ENCODE measurements at places on chromosomes 6 and 20.

- no peak for DNase-seq
Observed at GRCh38 chr6:169340395-169340794, 86.7 kb upstream of the THBS2 start.

DNA sequence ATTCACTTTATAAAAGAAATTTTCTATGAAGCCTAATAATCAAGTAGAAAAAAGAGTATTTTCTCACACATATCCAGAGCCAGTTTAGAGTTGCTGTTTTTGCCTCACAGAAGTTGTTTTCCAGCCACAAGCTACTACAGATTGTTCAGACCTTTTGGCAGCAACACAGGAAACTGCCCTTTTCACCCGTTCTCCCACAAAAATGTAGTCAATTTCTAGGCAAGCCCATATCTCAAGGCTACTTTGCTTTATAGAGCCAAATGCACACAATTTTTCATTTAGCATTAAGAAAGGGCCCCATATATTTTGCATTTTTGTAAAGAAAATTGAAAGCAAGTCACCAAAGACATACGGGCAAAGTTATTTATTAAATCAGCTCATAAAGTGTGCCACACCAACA, 49.5 kb downstream of the EPB41L2 start:
- no peak for DNase-seq

DNA sequence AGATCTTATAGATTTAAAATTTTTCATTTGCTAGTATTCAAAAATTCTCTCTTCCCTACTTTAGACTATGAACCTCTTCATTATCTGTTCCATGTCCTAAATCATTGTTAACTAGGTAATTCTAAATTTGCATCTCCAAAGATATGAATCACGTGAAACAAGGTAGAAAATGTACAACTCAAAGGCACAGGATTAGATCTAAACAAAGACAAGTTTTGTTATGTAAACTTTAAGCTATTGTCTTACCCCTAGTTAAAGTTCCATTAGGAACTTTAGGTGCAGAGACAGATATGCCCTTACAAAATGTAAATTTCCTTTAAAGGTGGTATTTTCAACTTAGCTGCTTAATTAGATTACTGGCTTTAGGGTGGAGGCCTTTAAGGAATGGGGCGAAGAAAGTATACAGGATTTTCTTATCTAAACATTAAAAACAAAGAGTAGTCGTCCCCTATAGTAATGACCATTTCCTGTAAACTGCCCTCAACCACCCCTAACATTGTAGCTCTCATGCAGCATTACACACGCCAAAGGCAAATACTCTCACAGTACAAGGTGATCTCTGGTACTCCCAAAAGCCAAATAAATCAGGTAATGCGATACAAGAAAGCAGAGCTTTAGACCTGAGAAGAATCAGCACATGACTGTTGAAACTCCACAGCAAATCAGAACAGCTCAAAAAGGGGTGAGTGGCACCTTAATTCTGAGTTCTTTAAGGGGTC, 57.4 kb upstream of the MRAP2 start:
- no peak for DNase-seq

- DNase-seq: no peak
Observed at GRCh38 chr20:50930139-50930975, 880 bp downstream of the ADNP start.

DNA sequence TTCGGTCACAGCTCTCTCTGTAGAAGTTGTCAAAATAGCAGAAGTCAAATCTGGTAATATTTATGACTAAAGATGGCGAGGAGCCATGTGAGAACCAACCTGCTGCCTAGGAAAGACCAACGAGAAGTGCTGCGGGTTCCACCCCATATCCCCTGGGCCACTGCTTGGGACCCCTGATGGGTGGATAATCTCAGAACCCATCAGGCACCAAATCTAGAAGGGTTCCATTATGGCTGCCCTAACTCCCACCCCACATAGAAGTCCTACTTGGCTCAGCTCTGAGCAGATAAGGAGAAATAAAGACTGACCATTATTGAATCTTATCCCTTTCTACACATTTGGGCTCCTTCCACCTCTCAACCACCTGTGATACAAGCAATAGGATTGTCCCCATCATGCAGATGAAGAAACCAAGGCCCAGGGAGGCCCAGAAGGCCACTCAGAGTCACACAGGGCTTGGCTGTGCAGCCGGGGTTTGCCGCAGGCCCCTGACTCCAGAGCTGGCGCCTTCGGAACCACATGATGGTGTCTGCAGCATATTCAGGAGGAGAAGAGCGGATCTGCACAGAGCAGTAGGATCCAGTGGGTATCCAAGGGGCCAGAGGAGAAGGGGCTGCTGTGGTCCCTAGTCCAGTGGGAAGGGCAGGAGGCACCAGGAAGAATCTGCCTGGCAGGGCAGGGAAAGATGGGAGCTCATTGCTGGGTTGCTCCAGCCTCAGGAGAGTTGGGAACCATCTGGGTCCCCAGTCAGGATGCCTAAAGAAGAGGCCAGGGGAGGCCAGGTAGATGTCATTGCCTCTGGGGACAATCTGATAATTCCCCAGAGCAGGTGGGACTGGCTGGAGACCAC, 9.6 kb upstream of the PCMTD2 start:
- DNase-seq: no peak
